ENCODE measurements at places on chromosomes 11 and 22. TPM values are rescaled to one million over a fixed set of nuclear protein-coding genes. Genes with fewer than 3 reads are reported as not detected.

NDUFS8 gene
- 311 TPM for total RNA-seq

RNF169 gene
- total RNA-seq = 9.6 TPM

RAB36 gene
- 4.7 TPM for total RNA-seq

TRIM48 gene
- total RNA-seq = not detected

ALDH3B1 gene
- 7.5 TPM for total RNA-seq

All from mesangial cell (primary cell).